ENCODE measurements at places on chromosomes 13 and 19. TPM values are rescaled to one million over a fixed set of nuclear protein-coding genes. Genes with fewer than 3 reads are reported as not detected.

- no peak for DNase-seq
- no peaks in the 10 kb centered on the region for H3K27me3 ChIP-seq
- H3K36me3 ChIP-seq: peaks cover 2% of the 10 kb centered on the region
Observed at GRCh38 chr19:47503130-47503825, 11.6 kb downstream of the NAPA start.

DNA sequence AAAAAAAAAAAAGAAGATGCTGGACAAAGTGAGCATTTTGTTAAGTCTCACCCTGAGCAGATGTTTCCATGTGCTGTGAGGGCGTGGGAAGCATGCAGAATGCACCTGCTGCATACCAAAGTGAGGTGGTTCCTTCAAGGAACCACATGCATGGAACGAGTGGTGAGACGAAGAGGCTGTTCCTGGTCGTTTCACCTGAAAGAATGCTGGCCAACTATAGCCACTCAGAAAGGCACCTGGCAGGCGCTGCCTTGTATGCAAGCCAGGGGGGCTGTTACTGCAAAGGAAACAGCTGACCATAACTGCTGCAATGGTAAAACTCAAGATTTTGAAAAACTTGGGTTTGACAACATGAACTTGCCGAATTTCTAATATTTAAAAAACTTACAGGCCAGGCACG lies 14.7 kb downstream of the MIER2 start:
- no peak overlapping the region for H3K4me3 ChIP-seq
- peaks cover 16% of the 10 kb centered on the region for H3K36me3 ChIP-seq
- DNase-seq: no peak
- H3K4me1 ChIP-seq: no peaks in the 10 kb centered on the region
- no peaks in the 10 kb centered on the region for H3K27me3 ChIP-seq
- no peak overlapping the region for H3K27ac ChIP-seq

- no peak for DNase-seq
- peaks cover 3% of the 10 kb centered on the region for H3K27me3 ChIP-seq
- no peak overlapping the region for H3K4me3 ChIP-seq
- no peaks in the 10 kb centered on the region for H3K4me1 ChIP-seq
Observed at GRCh38 chr13:32829676-32830335, 186.4 kb upstream of the KL start.

CYP4F3 gene
- total RNA-seq: not detected

SHC2 gene
- 7.5 TPM for total RNA-seq

SGCG gene
- total RNA-seq: not detected

PALM gene
- total RNA-seq: 24.2 TPM

C1QTNF9 gene
- not detected for total RNA-seq

All from endothelial cell of umbilical vein (primary cell).